Left lobe of liver (tissue), 2 donors: ENCODE measurements at places on chromosomes 5 and 9. TPM values are rescaled to one million over a fixed set of nuclear protein-coding genes. Genes with fewer than 3 reads are reported as not detected.

TEX48 gene
- not detected for total RNA-seq

FLT4 gene
- 7.7 TPM for total RNA-seq

- DNase-seq: no peak
These were observed 975 bp upstream of the HAVCR1 start for GRCh38 chr5:157059891-157060290.

ATP10B gene
- total RNA-seq: 0.10 TPM

GRCh38 chr5:157160001-157160400, 6.1 kb downstream of the GARIN3 start:
- no peak for DNase-seq

DNA sequence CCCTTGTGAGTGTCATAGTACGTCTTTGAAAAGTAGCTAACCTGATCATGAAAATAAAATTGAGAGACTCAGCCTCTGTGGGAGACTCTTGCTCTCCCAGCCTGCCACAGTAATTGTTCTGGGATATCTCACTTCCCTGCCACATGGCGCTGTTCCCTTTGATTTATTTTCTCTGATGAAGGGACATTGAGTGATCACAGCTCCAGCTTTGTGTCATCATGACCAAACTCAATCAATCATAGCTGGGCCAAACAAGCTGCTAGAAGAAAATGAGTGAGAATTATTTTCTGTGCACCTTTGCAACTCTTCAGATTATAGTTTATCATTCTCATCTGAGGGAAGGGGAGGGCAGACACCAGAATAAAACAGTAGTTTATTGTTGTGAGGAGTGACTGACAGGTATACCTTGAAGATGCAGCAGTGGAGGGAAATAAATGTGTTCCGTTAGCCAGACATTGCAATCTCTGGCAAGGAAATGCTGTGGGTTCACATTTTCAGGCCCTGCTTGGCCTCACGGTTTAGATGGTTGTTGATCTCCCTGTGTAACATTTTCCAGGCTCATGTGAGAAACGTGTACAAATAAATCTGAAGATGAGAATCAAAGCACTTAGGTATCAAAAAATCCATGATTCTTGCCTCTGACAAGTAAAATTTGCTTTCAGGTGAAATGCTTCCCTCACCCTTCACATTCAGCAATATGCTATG, 174.7 kb upstream of the FBXL17 start:
- DNase-seq: no peak
